NCI-H524 (cell line): ENCODE measurements at places on chromosomes 13 and 19.

- DNase-seq = no peak
Measured at GRCh38 chr19:52138278-52138982, 1.3 kb downstream of the ZNF616 start.

- DNase-seq = no peak
Measured at GRCh38 chr19:16117594-16118033, 5.9 kb downstream of the RAB8A start.

DNA sequence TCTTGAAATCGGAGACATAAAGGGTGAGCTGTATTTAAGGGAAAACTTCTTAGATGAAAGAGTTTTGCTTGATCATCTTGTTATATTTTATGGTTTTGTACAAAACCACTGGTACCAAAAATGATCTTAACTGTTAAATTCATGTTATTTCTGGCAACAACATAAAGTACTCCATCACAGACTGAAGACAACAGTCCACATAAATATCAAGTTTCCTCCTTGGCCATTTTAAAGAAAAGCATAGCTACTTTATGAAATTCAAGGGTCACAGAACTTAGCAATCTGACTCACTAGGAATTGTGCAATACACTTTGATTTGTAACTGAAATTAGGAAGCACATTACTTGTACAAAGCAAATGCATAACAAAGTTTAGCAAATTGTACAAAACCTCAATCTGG is 66.3 kb downstream of the TBC1D4 start:
- DNase-seq = no peak

GRCh38 chr13:46119883-46120614 is 15.2 kb upstream of the CPB2 start:
- DNase-seq = peak; percentile 0

DNA sequence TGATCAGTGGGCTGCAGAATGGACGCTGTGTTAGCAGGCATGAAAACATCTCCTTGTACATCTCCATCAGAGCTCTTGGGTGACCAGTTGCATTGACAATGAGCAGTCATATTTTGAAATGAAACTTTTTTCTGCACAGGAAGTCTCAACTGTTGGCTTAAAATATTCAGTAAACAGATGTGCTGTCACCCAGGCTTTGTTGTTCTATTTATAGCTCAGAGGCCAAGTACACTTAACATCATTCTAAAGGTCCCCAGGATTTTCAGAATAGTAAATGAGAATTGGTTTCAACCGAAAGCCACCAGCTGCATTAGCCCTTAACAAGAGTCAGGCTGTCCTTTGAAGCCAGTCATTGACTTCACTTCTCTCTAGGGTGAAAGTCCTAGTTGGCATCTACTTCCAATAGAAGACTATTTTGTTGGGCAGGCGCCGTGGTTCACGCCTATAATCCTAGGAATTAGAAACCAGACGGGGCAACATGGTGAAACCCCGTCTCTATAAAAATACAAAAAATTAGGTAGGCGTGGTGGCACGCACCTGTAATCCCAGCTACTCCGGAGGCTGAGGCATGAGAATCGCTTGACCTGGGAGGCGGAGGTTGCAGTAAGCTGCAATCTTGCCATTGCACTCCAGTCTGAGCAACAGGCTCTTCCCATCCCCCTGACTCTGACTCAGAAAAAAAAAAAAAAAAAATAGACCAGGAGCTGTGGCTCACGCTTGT is 7.9 kb upstream of the PDE4A start:
- no peak for DNase-seq

DNA sequence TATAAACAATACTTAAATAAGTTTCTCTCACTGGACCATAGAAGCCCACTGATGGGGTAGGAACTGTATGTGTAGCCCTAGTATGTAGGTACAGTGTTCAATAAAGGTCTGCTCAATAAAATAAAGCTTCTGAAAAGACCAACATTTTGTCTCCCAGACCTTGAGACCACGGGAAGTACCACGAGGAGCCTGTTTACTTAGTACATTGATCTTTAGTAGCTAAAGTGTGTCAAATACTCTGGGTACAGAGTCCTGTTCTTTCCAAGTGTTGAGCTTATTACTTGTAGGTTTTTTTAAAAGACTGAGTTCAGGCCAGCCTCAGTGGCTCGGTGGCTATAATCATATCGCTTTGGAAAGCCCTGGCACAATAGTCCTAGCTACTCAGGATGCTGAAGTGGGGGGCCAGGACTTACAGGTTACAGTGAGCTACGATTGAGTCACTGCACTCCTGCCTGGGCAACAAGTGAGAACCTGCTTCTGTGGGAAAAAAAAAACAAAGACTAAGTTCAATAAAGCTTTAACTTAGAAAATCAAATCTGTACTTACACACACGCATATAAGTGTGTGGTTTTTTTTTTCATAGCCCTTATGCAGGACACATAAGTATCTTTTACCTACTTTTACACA is 3.4 kb downstream of the MTRF1 start:
- no peak for DNase-seq
